Ecto neural progenitor cell (in vitro differentiated cells): ENCODE measurements at places on chromosomes 16 and 17.

DNA sequence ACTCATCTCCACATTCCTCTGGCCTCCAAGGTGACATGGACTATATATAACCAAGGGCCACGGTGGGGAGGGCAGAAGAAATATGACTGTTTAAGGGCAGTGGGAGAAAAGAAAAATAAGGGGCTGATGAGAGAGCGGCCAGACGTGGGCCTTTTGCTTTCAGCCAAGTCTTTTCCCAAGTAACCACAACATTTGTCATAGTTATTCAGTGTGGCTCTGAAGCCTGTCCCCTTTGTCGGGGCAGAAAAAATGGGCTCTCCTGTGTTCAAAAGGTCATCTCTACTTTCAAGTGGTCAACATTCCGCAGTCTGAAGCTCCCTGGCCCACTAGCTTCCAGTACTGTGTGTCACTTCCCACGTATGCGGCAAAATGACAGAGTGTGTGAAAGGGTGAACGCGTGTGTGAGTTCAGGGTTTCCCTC, 245.4 kb downstream of the NTN1 start:
- no peak for DNase-seq

- DNase-seq, result no peak
Measured at GRCh38 chr17:48378238-48378637, 51.8 kb downstream of the SKAP1 start.

DNA sequence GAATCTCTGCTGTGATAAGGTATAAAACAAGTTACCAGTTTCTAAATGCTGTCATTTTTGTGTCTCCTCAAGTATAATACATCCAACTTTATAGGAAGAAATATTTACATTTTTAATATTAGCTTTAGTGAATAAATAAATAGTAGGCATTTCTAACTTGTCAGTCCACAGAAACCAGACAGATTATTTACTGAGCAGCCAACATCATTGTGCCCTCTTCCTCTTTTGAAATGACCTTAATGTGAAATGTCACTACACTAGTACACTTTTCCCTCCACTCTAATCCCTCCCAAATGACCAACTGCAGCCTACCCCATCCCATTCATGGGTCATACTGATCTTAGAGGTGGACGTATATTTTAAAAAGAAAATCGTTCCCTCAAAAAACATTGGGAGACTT, 9.2 kb downstream of the STXBP4 start:
- no peak for DNase-seq

GRCh38 chr16:84272740-84273320, 21.8 kb upstream of the WFDC1 start:
- no peak for DNase-seq

GRCh38 chr16:8861563-8862308, 7.1 kb downstream of the CARHSP1 start:
- no peak for DNase-seq

- DNase-seq, result peak; percentile 25
Measured at GRCh38 chr17:16877099-16877498, 94.8 kb downstream of the TNFRSF13B start.

- peak; percentile 88 for DNase-seq
Measured at GRCh38 chr17:60036796-60037677, 41.7 kb downstream of the HEATR6 start.

- peak; percentile 91 for DNase-seq
Measured at GRCh38 chr17:19762515-19762961, 14.4 kb upstream of the ALDH3A1 start.

DNA sequence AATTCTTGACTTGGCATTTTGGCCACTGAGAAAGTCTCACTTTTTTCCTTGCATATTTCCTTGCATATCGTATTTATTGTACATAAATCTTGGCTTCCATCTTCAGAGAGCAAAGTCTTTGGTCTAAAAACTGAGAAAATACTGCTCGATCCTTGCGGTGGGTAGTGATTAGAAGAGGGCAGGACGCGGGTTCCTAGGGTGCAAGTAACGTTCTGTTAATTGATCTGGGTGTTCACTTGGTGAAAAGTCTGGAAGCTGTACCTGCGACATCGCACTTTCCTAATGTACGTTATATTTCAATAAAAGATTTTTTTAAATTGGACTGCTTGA, 758 bp upstream of the UBALD2 start:
- DNase-seq, result no peak

DNA sequence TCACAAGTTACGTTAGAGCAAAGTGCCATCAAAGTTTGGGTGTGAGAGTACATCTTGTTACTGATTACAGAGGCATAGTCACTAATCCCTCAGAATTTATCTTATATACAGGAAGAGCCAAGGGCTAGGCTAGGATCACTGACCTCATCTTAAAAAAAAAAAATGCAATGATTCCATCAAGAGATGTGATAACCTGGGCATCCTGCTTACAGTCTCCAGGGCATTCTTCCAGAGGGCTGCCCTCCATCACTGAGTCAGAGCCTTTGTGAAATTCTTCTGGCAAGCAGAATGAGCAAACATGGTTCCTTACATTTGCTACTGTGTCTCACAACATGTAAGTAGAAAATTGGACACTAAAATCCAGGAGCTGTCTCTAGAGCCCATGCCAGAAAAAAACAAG, 410.6 kb downstream of the ZFHX3 start:
- no peak for DNase-seq

DNA sequence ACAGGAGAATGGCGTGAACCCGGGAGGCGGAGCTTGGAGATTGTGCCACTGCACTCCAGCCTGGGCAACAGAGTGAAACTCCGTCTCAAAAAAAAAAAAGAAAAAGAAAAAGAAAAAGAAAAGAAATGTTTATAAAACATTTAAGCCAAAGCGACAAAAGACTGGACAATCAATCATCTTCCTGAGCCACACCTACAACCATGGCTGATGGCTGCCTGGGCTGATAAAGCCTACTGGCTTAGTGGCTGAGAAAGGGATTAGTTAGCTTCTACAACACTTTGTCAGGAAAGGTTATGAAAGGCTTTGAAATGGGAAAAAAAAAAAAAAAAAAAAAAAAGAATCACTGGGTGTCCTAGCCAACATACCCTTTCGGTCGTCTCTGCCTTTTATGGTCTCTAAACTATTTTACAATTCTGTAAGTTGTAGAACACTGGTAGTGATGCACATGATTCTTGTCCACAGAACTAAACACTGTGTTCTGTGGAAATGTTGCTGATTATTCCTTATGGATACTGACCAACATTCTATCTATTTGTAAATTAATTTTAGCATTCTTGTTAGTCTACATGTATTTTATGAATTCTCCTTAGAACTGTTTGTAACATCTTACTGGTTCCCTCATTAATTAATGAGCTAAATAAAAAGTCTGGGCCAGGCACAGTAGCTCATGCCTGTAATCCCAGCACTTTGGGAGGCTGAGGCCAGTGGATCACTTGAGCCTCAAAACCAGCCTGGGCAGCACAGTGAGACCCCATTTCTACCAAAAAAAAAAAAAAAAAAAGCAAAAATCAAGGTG, 45.5 kb downstream of the ZZEF1 start:
- no peak for DNase-seq

DNA sequence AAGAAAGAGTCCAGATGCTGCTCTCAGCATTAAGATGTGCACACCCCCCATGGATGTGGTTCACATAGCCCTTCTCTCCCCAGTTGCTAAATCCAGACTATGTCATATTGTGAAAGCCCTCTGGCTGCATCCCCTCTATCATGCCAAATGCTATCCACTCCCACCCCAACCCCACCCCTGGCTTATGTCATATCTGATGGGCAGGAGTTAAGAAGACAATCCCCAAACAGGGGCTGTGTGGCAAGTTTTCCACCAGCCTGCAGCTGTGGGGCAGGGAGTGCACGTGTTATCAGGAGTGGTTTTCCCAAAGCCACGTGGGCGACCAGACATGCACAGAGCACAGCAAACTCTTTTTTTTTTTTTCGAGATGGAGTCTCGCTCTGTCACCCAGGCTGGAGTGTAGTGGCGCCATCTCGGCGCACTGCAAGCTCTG, 10.0 kb downstream of the FAM117A start:
- no peak for DNase-seq

- DNase-seq, result no peak
Measured at GRCh38 chr17:44693609-44694008, 4.0 kb upstream of the CCDC43 start.

- no peak for DNase-seq
Measured at GRCh38 chr16:58125781-58126335, 3.3 kb downstream of the CFAP20 start.

GRCh38 chr16:8583199-8583598, 7.1 kb downstream of the TMEM114 start:
- DNase-seq, result no peak

GRCh38 chr17:78105551-78105950, 23.0 kb downstream of the TMC6 start:
- no peak for DNase-seq

- no peak for DNase-seq
Measured at GRCh38 chr17:1351971-1352370, 48.1 kb downstream of the YWHAE start.

GRCh38 chr17:81436294-81436849, 41.1 kb downstream of the BAHCC1 start:
- DNase-seq, result peak; percentile 79
